Activated B cell treated with CpG ODN at 0.5 μM for 24 hours (primary cell): ENCODE measurements at places on chromosomes 2 and 18. TPM values are rescaled to one million over a fixed set of nuclear protein-coding genes. Genes with fewer than 3 reads are reported as not detected.

Gene RPRM
- not detected in 2 replicates for total RNA-seq

- no peak for DNase-seq
Observed at GRCh38 chr2:37472959-37473358, 128.5 kb downstream of the QPCT start.

DNA sequence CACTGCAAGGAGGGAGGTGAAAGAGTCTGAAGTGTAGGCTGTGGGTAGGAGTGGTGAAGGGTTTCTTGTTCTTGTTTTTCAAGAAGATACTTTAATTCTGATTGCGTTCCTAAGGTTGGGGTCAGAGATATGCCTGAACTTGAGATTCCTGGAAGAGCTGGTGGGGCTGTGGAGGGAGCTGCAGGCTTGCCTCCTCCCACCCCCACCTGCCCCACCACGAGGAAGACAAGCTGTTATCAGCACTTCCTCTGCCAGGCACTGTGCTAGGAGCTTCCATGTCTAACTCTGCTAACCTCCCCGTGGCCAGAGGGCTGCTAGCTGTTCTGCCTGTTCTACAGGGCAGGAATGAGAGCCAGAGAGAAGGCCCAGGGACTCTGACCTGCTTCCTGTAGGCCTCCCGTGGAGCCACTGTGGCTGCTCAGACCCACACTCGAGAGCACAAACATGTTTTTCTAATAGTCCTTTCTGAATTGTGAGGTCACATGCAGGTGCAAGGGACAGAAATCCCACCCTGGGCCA, 13.7 kb downstream of the ANKRD23 start:
- DNase-seq, result no peak

Gene TMEM198
- 0.86 and 1.2 TPM in 2 replicates for total RNA-seq

- DNase-seq, result no peak
Observed at GRCh38 chr2:128281852-128282245, 36.8 kb downstream of the HS6ST1 start.

DNA sequence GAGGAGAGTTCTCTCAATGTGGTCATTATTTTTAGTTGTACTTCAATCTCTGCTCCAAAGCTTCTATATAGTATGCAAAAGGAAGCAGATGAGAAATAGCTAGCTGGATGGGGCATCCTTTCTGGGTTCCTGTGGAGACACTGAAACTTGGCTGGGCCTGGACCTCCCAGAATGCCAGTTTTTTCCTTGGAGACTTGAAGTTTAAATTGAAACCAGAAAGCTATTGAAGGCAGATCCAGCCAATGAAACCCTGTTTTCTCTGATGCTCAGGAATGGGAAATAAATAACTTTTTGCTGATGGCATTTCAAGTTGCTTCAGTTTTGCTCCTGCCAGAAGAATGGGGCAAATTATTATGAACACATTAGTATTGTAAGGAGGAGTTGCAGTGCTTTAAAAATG, 2.9 kb downstream of the SETBP1 start:
- DNase-seq, result no peak

DNA sequence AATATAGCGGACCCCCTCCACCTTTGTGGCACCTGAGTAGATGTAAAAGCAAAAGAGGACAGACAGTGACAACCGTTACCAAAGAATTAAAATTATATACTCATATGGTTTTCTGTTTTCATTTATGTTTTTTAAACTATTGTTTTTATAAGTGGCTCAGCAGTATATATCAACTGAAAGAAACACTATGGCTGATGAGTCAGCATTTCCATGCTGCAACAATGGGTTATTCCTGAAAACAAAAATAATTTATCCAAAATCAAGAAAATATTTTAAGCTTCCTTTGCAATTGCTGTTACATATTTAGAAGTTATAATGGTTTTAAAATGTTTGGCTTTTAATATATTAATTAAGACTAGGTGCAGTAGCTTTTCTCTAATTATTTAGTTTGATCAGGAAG, 17.7 kb downstream of the MRPS9 start:
- DNase-seq, result no peak

Gene RAD51AP2
- not detected in 2 replicates for total RNA-seq

DNA sequence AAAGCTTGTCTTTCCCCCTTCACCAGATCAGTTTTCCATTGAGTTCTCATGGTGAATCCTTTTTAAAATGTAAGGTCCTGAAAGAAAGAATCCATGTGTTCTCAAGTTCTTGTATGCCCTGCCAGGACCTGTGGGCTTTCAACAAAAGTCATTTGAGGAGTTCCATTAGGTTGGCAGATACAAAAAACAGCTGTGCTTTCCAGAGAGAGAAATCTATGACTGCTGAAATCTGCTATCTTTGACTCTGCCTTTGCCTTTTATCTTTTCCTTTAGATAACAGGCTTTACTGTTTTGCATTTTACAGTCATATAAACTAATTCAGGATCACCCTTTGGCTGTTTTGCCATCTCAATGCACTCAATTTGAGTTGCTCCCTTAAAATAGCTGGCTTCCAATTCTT, 59.7 kb downstream of the CXCR4 start:
- no peak for DNase-seq

- no peak for DNase-seq
Observed at GRCh38 chr2:210188755-210189154, 17.5 kb upstream of the KANSL1L start.

GRCh38 chr2:34998741-34999140, 1356.8 kb upstream of the CRIM1 start:
- DNase-seq, result no peak
